IMR-90 (cell line): ENCODE measurements at places on chromosomes 3 and 15. TPM values are rescaled to one million over a fixed set of nuclear protein-coding genes. Genes with fewer than 3 reads are reported as not detected.
A peak's percentile ranks its signal among the peaks of the same experiment; 100 is the strongest.

DNA sequence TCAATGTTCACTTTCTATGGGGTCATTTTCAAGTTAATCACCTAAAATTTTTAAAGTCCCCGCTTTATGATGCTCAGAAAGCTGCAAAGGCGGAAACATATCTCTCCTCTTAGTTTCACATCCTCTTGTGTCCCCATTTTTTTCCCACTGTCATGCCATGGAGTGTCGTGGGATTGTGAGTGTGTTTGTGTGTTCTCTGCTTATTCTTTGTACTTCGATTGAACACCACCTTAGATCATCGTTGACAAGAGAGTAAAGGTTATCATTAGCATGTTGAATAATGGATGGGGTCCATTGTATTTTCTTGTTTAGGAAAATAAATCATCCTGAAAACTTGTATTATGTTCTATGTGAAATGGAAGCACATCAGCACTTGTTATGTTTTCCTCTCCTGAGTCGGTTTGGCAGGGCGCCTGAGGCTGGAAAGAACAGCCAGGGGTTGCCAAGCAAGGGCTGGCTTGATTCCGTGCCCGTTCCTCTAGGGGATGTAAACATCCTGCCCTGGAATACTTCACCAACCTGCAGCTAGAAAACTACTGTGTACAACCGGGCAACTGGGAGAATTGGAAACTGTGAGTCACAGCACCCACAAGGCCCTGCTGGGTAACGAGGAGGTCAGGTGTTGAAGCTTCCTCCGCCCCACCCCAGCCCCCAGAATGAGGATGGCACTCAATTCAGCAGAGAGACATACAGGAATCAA lies 67.2 kb downstream of the EIF4E3 start:
- no peak overlapping the region for H3K4me3 ChIP-seq
- 0 out of 2 replicates have a peak, but pooled peaks cover 2% of the 10 kb centered on the region for H3K4me1 ChIP-seq
- no peak overlapping the region for H3K27ac ChIP-seq
- H3K36me3 ChIP-seq = no peaks in the 10 kb centered on the region
- DNase-seq = peak; percentile 26
- peaks cover 10% of the 10 kb centered on the region for H3K27me3 ChIP-seq

The MEIS2 gene
- total RNA-seq = 50.3 and 71.3 TPM in 2 replicates

GRCh38 chr3:12658593-12659058 lies 5.3 kb downstream of the RAF1 start:
- H3K27ac ChIP-seq = peak overlapping the region; percentile 86; the same call in 1 of the 2 replicates
- no peak overlapping the region for H3K4me3 ChIP-seq
- DNase-seq = peak; percentile 80
- H3K4me1 ChIP-seq = peaks cover 16% of the 10 kb centered on the region
- no peaks in the 10 kb centered on the region for H3K27me3 ChIP-seq

DNA sequence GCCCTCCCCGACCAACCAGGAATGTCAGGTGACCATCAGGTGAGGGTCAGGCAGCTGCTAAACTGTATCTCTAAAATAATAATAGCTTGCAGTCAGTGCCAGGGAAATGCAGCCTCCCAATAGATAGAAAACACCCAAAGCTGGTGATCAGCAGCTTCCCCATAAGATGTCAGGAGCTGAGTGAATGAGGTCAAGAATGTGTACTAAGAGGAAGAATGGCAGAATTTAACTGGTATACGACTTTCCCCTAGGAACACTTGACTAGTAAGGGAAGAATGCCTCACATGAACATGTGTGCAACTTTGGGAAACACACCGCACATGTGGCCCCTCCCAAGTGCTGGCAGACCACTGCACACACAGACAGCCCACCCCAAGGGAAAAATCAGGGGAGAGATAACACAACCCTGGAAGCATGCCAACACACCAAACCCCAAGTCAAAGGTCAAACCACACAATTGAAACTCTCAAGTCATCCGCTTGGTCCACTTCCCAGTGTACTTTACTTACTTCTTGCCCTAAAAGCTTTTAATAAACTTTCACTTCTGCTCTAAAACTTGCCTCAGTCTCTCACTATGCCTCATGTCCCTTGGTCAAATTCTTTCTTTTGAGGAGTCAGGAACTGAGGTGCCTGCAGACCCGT lies 806.5 kb downstream of the OTOL1 start:
- DNase-seq = peak; percentile 11
- H3K27ac ChIP-seq = no peak overlapping the region
- no peak overlapping the region for H3K4me3 ChIP-seq
- H3K36me3 ChIP-seq = no peaks in the 10 kb centered on the region
- no peaks in the 10 kb centered on the region for H3K27me3 ChIP-seq

- no peaks in the 10 kb centered on the region; the same call in none of the 2 replicates for H3K27me3 ChIP-seq
- peak; percentile 69 for DNase-seq
- no peaks in the 10 kb centered on the region for H3K36me3 ChIP-seq
- no peak overlapping the region for H3K4me3 ChIP-seq
Observed at GRCh38 chr3:70882104-70882503, 569.7 kb upstream of the MDFIC2 start.

DNA sequence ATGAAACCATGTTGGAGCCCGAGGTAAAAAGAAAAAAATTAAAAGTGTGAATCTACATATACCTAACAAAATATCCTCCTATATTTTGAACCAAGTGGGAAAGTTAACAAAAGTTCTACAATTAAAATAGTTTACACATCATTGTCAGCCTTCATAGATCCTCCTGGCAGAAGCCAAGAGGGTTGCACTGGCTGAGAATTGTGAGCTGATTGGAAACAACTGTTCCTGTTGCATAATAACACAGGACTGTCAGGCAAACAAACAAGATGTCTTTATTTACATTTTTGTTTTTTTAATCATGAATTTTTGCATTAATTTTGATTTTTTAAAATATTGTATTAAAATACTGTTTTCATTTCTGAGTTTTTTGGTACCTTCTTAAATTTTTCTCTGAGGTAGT lies 215.2 kb upstream of the MME start:
- H3K36me3 ChIP-seq = no peaks in the 10 kb centered on the region
- H3K4me1 ChIP-seq = peaks cover 1% of the 10 kb centered on the region; the same call in 1 of the 2 replicates
- no peaks in the 10 kb centered on the region for H3K27me3 ChIP-seq
- no peak overlapping the region for H3K27ac ChIP-seq
- no peak for DNase-seq

GRCh38 chr15:75841626-75842025 lies 1.6 kb upstream of the UBE2Q2 start:
- H3K36me3 ChIP-seq = peaks cover 1% of the 10 kb centered on the region; the same call in 1 of the 2 replicates
- no peak for DNase-seq
- no peak overlapping the region for H3K27ac ChIP-seq
- no peak overlapping the region for H3K4me3 ChIP-seq
- H3K27me3 ChIP-seq = no peaks in the 10 kb centered on the region

DNA sequence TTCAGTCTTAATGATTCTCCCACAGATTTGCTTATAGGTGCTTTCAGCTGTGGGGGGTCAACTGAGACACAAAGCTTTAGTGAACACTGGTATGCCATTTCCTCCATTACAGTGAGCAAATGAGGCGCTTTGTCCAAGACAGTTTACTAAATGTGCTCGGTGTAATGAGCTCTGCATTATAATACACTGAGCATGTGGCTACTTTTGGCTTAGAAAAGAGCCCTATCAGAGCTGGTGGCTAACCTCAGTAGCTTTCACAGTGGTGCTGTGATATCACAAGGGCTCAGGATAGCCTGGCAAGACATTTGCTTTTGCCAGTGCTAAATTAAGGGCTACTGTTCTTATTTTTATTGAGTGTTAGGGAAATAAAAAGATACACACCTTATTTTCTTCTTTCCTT lies 749.7 kb upstream of the ARPP21 start:
- no peaks in the 10 kb centered on the region for H3K4me1 ChIP-seq
- H3K4me3 ChIP-seq = no peak overlapping the region
- no peaks in the 10 kb centered on the region for H3K36me3 ChIP-seq
- H3K27ac ChIP-seq = no peak overlapping the region
- H3K27me3 ChIP-seq = no peaks in the 10 kb centered on the region
- DNase-seq = no peak

The CHL1 gene
- 1.6 and 2.2 TPM in 2 replicates for total RNA-seq

DNA sequence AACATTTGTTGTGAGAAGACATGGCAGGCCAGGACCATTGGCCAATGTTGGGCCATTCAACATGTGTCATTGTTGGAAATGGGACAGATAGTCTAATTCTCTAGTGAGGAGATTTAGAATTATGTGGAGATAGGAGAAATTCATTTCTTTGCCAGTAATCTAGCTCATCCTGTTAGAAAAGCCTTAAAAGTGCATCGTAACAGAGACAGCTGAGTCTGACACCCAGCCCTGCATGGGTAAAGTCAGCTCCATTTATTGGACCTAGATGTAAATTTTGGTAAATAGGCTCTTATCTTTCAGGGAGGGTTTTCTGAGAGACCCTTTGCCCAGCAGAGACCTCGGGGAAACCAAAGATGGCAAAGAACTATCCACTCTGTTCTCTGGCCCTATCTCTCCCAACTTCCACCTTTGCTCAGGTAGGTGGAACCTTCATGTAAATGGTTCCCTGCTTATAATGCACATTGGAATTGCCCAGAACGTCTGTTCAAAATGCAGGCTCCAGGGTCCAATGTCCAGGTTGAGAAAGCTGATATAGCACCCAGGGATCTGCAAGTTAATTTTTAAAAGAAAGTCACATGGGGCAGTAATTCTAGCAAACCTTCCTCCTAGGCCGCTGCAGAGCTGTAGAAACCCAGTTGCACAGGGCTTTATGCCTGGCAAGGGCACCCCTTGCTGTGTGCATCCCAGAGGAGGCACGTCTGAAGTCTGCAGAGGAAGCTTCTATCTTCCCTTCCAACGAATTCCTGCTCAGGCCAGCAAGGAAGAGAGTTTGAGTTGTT lies 365.9 kb upstream of the PROK2 start:
- H3K4me3 ChIP-seq = no peak overlapping the region
- H3K4me1 ChIP-seq = peaks cover 1% of the 10 kb centered on the region; the same call in 1 of the 2 replicates
- peaks cover 3% of the 10 kb centered on the region; the same call in 1 of the 2 replicates for H3K27me3 ChIP-seq
- H3K36me3 ChIP-seq = no peaks in the 10 kb centered on the region
- H3K27ac ChIP-seq = no peak overlapping the region

The PARP15 gene
- total RNA-seq = not detected in 2 replicates

The ZPLD1 gene
- total RNA-seq = under 0.01 TPM in 2 replicates

GRCh38 chr3:177831361-177831760 lies 634.1 kb upstream of the TBL1XR1 start:
- H3K36me3 ChIP-seq = no peaks in the 10 kb centered on the region
- no peaks in the 10 kb centered on the region for H3K27me3 ChIP-seq
- no peak overlapping the region for H3K27ac ChIP-seq
- no peak overlapping the region for H3K4me3 ChIP-seq
- DNase-seq = no peak

- no peak overlapping the region for H3K27ac ChIP-seq
- DNase-seq = no peak
- no peaks in the 10 kb centered on the region for H3K27me3 ChIP-seq
- no peaks in the 10 kb centered on the region for H3K36me3 ChIP-seq
- no peak overlapping the region for H3K4me3 ChIP-seq
- H3K4me1 ChIP-seq = no peaks in the 10 kb centered on the region
Observed at GRCh38 chr3:185325946-185326791, 36.8 kb upstream of the MAP3K13 start.

The ALG1L2 gene
- total RNA-seq = not detected in 2 replicates

DNA sequence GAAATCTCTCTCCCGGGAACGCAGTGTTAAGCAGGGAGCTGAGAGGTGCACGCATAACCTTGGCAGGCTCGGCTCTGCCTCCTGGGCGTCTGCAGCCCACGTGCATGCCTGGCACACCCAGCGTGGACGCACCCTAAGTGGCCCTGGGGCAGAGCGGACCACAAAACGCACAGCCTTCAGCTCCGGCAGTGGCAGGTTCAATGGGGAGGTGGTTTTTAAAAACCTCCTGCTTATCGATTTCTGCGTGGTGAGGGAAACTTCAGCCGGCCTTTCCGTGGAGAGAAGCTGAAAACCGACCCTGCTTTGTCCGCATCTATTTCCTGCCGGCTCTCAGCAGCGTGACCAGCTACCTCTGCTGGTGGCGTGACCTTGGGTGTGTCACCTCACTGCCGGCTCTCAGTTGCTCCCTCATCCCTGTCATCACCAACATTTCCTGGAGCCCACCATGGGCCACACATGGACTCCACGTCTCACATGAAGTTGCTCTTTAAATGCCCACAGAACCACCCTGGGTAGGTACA lies 134.8 kb upstream of the MEF2A start:
- H3K36me3 ChIP-seq = no peaks in the 10 kb centered on the region
- H3K4me3 ChIP-seq = no peak overlapping the region
- DNase-seq = no peak
- peaks cover 2% of the 10 kb centered on the region; the same call in 1 of the 2 replicates for H3K4me1 ChIP-seq
- no peak overlapping the region for H3K27ac ChIP-seq
- H3K27me3 ChIP-seq = 0 out of 2 replicates have a peak, but pooled peaks cover 2% of the 10 kb centered on the region

- H3K4me3 ChIP-seq = no peak overlapping the region
- no peak overlapping the region for H3K27ac ChIP-seq
- no peaks in the 10 kb centered on the region for H3K27me3 ChIP-seq
Observed at GRCh38 chr3:105829229-105829628, 39.6 kb downstream of the CBLB start.

DNA sequence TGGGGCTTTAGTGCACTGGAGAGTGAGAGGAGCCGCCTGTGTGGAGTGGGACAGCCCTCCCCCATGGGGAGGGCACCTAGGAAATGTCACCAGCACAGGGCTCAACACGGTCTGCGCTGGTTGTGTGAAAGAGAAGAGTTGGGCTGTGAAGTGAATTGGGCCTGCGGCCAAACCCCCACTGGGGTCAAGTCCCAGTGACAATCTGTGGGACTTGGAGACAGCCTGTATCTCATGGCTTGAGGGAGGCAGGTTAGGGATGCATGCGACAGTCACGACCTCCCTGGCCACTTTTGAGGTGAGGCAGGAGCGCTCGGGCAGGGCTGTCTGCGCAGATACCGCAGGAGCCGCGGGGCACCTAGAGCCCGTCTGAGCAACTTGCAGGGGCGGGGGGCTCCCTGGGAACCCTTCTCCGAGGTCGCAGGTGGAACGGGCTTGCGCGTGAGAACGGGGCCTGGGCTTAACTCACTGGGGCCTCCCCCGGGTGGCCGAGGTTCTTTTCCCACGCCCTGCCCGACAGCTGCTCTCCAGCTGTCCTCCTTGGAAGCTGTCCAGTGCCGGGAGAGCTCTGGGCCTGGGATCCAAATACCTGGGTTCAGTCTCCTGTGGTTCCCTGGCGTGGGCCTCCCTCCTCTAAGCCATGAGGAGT lies 77.4 kb downstream of the SNRK start:
- no peaks in the 10 kb centered on the region for H3K27me3 ChIP-seq
- H3K4me3 ChIP-seq = no peak overlapping the region
- peaks cover 7% of the 10 kb centered on the region; the same call in 1 of the 2 replicates for H3K4me1 ChIP-seq
- DNase-seq = peak; percentile 51

The EIF5A2 gene
- 7.7 and 15.0 TPM in 2 replicates for total RNA-seq

The ABI3BP gene
- 3.0 and 4.2 TPM in 2 replicates for total RNA-seq

The WDR93 gene
- not detected in 2 replicates for total RNA-seq

The GCSAM gene
- not detected in 2 replicates for total RNA-seq

DNA sequence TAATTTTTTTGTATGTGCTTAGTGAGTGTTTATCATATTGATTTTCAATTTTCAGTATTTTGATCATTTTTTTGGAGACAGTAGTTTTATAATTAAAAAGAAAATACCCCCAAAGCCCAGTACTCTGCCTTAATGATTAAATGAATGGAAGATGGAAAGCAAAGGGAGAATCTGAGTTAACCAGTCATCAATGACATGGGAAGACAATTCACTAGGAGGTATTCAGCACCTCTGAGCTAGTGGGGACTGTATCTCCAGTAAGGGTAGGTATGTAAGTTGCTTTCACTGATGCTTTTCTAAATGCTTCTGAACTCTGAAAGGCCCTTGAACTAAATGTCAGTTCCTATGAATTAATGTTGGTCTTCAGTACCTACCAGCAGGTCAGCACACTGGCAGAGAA lies 590.4 kb upstream of the DPPA4 start:
- peak overlapping the region; percentile 48 for H3K27ac ChIP-seq
- H3K4me1 ChIP-seq = peaks cover 7% of the 10 kb centered on the region
- no peaks in the 10 kb centered on the region for H3K36me3 ChIP-seq
- H3K27me3 ChIP-seq = no peaks in the 10 kb centered on the region
- DNase-seq = peak; percentile 19
